Stimulated activated CD8-positive, alpha-beta memory T cell treated with anti-CD3 and anti-CD28 coated beads, Interleukin-7, amount 100 ng/mL, for 48 hours (primary cell): ENCODE measurements at places on chromosomes 3 and 15.

DNA sequence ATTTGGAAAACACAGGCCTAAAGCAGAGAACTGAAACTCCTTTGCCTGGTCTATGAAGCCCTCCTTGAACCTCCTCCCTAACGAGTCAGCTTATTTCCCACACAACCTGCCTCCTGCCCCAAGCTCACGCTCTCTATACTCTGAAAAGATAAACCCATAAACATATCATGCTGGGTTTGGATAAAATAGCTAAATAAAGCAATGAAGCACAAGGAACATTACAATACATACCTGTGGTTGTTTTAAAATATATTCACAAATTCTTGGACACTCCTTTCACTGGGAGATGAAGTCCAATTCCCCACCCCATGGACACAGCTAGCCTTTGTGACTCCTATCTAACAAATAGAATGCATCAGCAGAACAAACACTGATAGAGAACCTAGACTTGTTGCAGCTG lies 98.2 kb downstream of the PLCH1 start:
- DNase-seq: no peak

- no peak for DNase-seq
These were observed 31.9 kb downstream of the PCCB start for GRCh38 chr3:136281966-136282520.

GRCh38 chr15:85005319-85005718 lies 23.7 kb downstream of the PDE8A start:
- DNase-seq: no peak

DNA sequence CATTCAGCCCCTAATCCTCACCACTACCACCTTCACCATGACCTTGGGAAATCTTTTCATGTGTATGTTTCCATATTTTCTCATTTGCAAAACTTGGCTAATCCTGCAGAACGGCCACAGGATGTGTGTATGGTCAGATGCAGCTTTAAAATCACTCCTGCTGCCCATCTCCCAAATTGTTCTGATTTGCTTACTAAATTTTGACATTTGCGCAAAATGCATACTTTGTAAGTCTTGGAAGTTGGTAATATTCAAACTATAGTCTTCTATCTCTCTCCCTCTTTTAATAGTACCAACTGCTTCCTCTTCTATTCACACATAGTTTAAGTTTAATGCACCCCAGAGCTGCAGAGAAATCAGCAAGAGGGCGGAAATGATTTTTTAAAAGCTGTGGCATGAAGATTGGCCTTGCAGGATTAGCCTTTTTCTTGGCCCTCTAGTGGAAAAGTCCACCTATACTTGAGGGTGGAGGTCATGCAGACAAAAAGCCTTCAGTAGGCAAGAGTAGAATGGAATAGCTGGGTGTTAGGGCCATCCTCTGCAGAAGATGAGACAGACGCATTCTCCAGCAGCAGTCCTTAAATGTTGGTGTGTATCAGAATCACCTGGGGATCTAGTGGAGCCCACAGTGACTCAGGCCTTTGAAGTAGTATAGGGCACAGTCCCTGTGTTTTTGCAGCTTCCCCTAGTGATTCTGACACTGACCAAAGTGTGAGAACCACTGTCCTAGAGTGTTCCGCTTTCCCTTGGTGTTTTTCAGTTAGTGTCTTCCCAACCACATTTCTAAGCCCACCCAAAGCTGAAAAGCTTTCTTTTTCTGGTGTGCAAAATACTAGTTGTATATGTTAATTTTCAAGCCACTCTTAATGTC lies 181.7 kb downstream of the CHST2 start:
- DNase-seq: no peak

- no peak for DNase-seq
These were observed 5.8 kb upstream of the ZNF770 start for GRCh38 chr15:34993877-34994276.

DNA sequence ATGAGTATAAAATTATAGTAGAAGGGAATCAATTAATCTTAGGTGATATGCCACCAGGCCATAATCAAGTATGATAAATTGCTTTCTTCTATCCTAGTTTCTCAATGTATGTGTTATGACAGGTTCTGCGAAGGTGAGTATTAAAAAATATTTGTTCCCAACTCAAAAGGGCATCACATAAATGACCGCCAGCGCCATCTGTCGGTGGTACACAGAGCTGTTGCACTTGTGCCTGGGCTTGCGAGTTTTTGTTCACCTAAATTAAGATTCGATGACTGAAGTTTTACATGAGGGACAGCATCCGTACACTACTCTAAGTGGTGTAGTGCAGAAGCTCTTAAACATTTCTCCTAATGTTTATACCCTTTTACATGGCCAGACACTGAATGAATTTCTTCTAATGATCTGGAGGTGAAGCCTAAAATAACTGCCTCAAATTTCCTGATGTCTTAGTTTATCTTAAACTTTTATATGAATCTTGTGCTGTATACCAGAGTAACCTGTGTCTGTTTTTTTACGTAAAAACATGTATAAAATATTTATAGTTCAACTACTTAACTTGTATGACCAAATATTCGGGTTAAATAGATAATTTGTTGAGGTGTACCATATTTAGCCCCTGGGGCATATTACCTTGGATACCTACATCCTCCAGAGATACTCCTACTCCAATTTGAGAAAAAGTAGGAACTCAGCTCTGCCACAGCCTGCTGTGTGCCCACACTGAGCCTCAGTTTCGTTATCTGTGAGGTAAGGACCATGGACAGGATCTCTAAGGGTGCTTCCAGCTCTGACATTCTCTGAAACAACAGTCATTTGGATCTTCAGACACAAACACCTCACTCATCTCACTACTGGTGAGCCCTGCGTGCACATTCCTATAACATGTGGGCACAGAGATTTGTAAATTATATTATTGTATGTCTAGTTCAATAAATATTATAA lies 365.6 kb downstream of the MAGI1 start:
- no peak for DNase-seq

GRCh38 chr3:4113811-4114522 lies 189.2 kb upstream of the SETMAR start:
- no peak for DNase-seq

GRCh38 chr3:63687278-63688225 lies 35.1 kb downstream of the SNTN start:
- no peak for DNase-seq

DNA sequence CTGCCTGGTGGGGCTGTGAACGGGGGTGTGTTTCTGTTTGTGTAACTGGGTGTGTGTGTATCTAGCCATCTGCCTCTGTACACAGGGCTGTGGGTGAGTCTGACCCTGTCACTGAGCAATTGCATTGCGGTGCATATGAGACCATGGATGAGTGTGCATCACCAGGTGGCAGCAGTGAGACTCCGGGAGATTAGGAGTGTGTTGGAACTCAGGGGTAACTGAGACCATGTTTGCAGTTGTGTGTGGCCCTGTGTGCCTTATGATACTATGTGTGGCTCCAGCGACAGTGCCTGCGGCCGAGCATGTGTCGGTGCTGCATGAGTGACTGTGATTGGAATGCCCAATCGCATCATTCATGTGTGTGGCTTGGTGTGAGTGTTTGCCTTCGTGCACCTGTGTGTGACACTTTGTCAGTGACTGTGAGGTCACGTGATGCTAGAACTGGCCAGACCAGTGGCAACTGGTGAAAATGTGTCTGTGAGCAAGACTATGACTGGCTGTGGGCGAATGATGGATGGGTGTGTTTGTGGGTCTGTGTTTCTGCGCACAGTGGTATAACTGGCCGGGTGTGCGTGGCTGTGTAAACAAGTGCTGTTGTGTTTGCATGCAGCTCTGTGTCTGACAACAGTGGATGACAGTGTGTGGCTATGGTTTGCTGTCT lies 14.0 kb downstream of the VILL start:
- no peak for DNase-seq

DNA sequence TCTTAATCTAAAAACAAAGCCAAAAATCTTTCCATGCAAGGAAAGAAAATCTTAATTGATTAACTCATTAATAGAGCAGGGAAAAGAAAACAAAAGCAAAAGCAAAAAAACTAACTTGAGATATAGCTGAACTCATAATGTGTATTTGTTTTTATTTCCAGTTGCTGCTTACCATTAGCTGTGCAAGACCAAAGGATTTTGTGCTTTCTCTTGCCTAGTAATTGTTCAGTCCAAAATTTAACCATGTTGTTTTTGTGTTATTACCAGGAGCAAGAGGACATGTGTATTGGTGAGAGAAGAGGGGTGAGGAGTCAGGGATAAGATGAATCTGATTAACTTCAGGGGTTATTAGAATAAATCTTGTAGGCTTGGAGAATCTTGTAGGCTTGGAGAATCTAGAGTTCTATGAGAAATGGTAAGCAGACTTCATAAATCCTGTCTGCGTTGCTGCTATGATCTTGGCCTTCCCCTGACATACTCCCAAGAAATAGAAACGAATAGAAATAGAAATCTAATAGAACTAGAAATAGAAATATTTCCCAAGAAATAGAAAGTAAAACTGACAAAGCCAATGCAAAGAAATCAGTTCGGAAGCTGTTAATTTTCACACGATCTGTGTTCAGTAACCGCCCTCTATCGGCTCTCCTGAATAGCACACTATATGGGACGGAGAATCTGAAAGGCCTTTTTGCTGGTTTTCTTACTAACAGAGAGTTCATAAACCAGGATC lies 72.6 kb upstream of the TNFSF10 start:
- no peak for DNase-seq

DNA sequence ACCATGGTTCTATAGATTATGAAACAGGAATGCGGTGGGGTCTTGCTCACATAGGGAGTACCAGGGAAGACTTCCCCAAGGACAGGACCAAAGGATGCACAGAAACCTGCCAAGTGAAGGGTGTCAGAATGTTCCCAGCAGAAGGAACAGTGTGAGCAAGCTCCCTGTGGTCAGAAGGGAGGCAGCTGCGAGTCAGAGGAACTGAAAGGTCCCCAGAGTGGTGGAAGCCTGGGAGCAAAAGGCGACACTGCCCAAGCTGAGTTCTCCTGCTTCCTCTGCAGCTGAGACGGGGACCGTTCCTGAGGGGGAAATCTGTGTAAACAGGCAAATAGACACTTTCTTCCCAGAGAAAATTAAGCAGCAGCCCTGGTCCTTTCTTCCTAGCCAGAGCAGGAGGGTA lies 14.2 kb upstream of the SLC6A6 start:
- DNase-seq: no peak

DNA sequence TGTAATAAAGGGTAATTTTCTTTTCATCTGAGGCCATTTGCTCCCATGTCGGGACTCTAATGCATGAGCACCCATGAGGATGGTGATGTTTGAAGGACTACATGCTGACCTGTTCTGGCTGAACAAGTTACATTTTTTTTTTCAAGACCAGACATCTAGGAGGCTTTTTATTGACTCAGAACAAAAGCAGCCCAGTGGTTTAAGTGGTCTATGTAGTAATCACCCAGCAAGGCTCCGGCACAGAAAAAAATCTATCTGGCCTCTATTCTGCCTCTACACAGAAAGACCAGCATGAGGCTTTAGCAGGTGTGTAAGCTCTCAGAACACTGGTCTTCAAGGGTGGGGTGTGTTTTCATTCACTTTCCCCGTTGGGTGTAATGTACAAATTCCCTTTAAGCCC lies 95.1 kb upstream of the ZBED2 start:
- DNase-seq: no peak

GRCh38 chr3:193095366-193095765 lies 145.7 kb upstream of the PLAAT1 start:
- DNase-seq: no peak
